ENCODE measurements at places on chromosomes 7 and 10.

DNA sequence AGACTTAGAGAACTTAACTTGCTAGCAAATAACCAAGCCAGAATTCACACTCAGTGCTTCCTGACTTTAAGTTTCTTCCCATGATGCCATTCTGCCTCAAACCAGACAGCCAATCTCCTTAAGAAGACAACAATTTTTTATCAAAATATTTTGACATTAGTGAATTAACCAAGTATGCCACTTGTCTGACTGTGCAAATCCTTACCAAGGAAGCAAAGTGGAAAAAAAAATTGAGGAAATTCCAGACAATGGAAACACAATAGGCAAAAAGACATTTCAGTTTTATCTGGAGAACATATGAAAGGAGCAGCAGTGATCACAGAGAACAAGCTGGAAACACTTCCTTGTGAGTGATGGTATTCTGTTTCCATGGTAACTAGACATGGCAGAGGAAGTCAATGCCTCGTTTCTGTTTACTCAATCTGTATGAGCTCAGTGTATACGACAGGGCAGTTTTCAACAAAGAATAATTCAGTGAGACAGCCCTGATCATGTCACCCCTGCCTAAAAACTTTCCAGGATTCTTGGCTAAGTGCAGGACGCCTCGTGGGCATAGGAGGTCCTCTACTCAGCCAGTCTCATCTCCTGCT lies 114.2 kb downstream of the DYNC1I1 start:
- no peak for DNase-seq

DNA sequence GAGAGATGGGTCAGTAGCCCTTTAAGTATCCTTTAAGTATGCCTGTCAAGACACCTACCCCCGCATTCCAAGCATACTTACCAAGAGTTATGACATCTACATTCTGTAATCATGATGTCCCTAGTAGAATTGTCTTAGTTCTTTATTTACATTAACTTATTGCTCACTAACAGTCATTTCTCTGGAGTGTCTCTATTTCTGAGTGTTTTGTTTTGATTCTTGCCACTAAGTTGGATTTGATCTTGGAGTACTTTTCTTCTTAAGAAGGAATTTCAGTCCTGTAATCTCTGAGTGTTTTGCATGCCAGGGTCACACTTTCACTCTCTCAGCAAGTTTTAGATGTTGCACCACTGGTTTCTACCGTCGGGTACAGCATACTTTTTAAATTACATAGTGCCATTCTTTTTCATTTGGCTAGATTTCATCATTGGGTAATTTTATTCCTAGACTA lies 1053.9 kb downstream of the KCNMA1 start:
- no peak for DNase-seq

GRCh38 chr10:14926061-14926470 lies 27.8 kb downstream of the DCLRE1C start:
- no peak for DNase-seq

- no peak for DNase-seq
Observed at GRCh38 chr7:91414734-91415133, 150.5 kb downstream of the FZD1 start.

- no peak for DNase-seq
Observed at GRCh38 chr7:104943502-104944343, 70.3 kb upstream of the KMT2E start.

DNA sequence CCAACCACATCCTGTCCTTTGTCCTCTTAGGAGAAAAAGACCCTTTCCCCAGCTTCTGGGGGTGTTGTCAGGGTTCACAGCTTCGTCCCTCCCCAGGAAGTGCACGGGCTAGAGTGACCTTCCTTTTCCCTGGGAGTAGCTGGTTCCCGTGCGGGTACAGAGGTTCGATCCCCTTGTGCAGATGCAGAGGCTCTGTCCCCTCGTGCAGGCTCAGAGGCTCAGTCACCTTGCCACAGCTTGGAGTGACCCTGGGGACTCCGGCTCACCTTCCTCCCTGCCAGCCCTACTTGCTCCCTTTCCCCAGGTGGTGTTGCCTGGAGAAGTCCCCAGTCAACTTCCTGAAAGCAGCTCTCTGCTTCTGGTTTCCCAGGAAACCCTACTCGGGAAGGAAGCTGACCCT lies 60.0 kb upstream of the TCERG1L start:
- DNase-seq: no peak

DNA sequence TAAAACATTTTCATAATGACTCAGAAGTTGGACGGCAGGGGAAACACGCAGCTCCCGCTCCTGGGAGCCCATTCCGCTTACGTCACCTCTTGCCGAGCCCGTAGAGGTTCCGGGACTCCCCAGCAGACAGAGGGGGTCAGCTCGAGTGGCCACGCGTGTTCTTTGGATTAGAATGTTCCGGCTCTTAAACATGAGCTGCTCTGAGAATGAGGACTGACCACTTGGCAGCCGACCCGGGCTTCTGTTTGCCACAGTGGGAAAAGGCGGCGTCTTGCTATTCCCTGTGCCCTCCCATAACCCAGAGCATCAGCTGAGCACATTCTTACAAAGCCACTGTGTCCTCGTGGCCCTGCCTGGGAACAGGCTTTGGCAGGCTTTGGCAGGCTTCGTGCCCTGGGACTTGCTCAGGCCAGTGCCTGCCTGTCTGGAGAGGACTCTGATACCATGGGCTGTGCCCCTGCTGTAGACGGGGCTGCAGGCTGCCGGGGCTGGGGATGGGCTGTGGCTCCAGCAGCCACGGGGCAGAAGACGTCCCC lies 40.1 kb downstream of the PFKP start:
- no peak for DNase-seq

GRCh38 chr10:35903021-35903420 lies 260.9 kb upstream of the FZD8 start:
- DNase-seq: no peak

DNA sequence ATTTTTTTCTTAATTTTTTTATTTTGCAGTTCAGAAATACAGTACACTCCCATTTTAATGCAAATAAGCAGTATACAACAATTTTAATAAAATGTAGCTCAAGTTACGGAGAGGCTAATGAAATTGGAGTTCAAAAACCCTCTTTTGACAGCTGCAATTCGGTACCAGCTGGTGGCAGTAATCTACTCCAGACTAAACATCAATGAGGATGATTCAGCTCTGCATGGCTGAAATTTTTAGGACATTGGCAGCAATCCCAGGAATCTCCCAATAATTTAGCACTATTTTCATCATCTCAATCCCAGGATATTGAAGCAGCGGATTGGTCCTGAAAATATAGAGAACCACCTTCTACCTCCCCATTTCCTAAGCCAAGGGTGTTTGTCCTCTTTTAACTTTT lies 278.8 kb downstream of the CACNA2D1 start:
- DNase-seq: peak; percentile 39

GRCh38 chr10:118978316-118978997 lies 51.1 kb upstream of the NANOS1 start:
- DNase-seq: no peak

GRCh38 chr10:95196046-95196445 lies 2.0 kb downstream of the ACSM6 start:
- DNase-seq: peak; percentile 22

DNA sequence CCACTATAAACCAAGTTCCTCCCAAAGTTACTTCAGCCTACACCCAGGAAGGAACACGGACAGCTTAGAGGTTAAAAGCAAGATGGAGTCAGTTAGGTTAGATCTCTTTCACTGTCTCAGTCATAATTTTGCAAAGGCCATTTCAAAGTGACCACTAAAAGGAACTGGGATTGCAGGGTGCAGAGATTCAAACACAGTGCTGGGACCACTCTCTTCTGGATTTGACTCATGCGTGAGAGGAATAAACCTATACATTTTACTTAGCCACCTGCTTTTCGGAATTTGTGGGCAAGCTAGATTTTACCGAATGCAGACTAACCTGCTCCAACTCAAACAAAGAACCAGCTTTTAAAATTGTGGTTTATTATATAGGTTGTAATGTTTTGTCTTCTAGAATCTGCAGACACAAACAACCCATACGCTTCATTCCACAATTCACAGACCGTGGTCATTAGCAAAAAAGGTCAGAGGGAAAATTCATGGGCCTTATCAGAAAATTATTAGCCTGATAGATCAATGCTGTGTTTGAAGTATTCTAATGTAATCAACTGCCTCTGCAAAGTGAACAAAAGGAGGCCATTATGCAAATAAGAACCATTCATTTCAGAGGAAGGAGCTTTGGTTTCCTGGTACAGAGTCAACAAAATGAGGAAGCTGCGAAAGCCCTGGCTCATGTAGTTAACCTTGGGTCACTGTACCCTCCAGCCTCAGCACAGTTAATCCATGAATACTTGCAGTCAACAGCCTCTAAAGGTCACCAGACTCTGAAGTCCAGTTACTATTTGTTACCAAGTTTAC lies 342.7 kb upstream of the KLF6 start:
- DNase-seq: no peak

DNA sequence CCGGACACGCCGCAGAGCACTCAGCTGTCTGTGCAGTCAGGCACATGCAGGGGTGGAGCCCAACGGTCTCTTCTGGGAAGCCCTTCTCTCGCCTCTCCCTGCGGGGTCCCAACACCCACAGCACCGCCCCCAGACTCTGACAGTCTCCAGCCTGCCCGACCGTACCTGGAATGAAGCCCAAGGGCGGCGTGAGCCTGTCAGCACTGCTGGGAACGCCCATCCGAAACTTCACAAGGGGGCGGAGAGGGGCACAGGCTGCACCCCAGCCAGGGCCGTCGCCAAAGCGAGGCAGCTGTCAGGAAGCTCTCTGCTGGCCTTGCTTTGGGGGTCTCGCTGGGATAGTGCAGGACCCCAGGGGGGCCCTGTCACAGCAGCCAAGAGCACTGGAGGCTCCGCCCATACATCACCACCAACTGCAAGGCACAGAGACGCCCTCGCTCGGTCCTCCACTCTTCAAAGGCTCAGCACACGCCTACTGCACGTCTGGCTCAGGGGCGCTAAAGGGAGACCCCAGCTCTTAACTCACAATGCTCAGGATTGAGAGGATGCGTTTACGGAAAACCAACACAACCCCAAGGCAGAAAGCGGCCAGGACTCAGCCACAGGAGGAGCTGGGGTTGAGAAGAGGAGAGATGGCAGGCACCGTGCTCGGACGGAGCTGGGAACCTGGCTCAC lies 30.9 kb downstream of the MAD1L1 start:
- DNase-seq: peak; percentile 12

DNA sequence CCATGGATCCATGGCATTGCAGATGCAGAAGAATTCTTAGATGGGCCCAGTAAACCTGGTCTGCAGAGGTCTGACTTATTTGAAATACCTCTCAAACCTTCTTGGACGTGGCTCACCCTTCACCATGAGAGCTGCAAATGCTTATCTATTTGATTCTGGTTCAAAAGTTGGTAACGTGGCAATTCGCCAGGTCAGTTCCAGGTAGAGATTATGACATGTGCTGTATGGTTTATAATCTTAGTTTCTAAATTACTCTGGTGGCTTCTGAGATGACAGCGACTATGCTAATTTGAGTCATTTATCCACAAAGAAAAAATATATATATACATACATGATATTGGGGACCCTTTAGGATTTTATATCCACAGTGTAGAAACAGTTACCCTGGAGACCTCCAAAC lies 68.8 kb downstream of the NRP1 start:
- DNase-seq: no peak

GRCh38 chr7:24349339-24349738 lies 65.3 kb downstream of the NPY start:
- no peak for DNase-seq

DNA sequence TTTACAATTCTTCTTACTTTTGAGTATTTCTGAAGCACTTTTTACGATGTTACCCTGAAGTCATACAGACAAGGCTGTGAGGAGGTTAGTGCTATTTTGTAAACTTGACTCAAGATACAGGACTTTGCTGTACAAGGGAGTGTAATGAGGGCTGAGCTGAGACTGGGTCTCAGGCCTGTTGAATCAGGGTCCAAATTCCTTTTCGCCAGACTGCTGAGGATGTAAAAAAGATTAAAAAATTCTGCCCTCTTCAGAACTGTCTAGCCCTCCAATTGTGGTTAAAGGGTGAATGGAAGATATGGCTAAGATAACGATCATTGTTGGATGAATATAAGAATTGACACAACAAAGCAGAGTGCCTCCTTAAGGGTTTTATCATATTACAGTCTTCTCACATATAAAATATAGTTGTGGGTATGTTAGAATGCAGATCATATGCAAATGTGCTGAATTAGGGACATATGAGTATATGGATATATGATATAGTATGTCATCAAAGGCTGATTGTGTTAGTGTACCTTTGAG lies 165.4 kb downstream of the SUGCT start:
- DNase-seq: no peak

- no peak for DNase-seq
Observed at GRCh38 chr7:149721084-149721601, 52.2 kb downstream of the ZNF467 start.

DNA sequence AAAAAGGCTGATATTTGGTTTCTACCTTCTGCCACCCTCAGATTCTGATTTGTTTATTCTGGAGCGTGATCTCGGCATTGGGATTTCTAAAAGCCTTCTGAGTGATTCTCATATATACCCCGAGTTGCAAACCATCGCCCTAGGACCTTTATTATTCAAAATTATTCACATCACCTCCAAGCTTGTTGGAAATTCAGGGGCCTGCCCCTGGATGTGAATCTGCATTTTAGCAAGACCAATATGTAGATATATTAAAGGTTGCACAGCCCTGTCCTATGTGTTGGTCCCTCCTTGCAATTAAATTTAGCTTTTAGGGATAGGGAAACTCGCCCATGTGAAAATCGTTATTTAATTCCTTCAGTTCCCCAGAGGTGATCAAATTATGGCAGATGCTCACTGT lies 9.0 kb upstream of the CHN2 start:
- DNase-seq: no peak

GRCh38 chr10:26368463-26368862 lies 69.7 kb upstream of the APBB1IP start:
- DNase-seq: no peak

DNA sequence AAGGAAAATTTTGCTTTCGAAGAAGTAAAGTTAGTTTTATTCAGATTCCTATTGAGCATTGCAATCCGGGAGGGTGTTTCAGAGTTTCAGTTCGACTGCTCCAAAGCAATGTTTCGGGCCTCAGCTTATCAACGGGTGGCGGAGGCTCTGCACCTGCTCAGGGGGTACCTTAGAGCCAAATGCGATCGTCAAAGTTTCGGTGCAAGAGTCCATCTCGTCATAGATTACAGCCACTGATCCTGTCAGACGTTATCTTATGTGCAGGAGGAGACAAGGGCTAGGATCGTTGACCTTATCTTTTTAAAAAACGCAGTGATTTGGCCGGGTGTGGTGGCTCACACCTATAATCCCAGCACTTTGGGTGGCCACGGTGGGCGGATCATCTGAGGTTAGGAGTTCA lies 3.8 kb upstream of the COX19 start:
- no peak for DNase-seq

DNA sequence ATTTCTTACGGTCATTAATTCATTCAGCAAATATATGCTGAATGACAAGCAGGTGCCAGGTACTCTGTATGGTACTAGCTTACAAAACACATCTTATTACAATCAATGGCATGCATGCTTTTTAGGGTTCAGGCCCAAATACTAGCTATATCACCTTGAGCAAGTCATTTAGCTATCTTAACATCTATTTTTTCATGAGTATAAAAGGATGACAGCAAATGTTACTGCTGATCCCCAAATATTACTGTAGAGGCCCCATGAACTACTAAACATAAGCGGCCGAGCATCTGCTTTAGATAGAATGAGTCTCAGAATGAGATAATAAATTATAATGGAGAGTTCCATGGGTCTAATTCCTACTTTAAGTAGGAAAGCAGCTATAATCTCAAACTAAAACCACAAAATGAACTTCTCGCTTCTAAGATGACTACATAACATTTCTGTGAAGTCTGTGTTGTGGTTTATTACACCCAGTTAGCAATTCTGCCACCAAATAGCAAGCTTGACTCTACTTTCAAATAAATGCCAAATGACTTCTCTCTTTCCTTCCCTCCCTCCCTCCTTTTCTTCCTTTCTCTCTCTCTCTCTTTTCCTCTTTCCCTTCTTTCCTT lies 113.7 kb upstream of the LRRN3 start:
- DNase-seq: no peak

GRCh38 chr7:88396295-88396947 lies 89.7 kb upstream of the STEAP4 start:
- DNase-seq: no peak

All from D341Med (cell line).